ENCODE measurements at places on chromosomes 6 and 20.

DNA sequence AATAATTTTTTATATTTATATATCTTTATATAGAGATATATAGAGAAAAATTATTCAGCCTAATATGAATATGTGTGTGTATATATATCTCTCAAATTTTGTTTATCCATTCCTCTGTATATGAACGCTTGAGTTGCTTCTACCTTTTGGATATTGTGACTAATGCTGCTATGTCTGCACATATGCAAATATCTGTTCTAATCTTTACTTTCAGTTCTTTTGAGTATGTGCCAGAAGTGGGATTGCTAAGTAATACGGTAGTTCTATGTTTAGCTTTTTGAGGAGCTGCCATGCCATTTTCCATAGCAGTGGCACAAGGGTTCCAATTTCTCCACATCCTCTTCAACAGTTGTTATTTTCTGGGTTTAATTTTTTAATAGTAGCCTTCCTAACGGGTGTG, 72.8 kb upstream of the CEP85L start:
- no peak for DNase-seq

- no peak for DNase-seq
Measured at GRCh38 chr6:3793545-3793944, 42.0 kb upstream of the PXDC1 start.

- DNase-seq: peak; percentile 82
Measured at GRCh38 chr20:54199721-54200176, 8.1 kb upstream of the PFDN4 start.

DNA sequence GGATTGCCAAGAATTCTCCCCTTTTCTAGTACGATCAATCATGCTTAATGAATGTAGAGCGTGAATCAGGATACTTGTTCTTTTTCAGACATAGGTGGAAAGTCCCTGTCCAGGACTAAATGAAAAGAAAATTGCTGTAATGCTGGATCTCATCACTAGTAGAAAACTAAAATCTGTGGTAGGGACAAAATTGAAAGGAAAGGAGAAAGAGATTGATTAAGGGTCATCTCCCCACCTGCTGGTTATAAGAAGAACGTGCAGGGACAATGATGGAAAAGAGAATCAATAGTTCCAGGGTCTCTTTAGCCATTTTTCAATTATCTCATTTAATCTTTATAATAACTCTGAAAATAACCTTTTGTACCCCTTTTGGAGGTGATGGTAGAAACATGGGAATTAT, 18.7 kb upstream of the HLA-DRB1 start:
- no peak for DNase-seq

DNA sequence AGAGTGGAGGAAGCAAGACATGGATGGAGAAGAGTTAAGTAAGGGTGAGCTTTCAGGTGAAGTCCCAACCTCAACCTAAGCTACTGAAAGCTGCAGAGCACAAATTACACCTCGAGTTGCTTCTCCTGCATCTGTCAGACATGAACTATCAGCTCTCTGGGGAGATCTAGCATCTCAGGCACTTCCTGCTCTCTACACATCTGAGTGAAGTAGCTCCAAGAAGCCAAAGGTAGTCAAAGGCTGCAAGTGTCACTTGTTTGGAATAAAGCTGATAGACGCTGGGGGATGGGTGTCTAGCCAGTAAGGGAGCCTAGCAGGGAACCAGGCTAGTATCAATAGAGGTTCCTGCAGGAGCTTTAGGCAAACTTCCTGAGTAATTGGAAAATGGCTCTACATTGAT, 228.0 kb downstream of the PLCB1 start:
- no peak for DNase-seq

DNA sequence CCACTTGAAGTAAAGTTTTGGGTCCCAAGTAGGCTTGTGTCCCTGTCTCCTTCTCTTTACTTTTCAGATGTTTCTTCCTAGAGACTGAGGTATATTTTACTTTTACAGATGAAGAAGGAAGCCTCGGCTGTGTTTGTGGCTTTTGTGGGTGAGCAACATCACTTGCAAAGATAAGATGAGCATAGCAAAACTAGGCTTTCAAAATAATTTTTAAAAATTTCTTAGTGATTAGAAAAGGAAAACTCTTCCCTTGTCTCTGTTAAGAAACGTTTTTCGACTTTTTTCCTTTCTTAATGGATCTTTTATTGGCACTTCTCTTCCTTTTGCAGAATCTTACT, 7.6 kb downstream of the PTPN1 start:
- DNase-seq: no peak

DNA sequence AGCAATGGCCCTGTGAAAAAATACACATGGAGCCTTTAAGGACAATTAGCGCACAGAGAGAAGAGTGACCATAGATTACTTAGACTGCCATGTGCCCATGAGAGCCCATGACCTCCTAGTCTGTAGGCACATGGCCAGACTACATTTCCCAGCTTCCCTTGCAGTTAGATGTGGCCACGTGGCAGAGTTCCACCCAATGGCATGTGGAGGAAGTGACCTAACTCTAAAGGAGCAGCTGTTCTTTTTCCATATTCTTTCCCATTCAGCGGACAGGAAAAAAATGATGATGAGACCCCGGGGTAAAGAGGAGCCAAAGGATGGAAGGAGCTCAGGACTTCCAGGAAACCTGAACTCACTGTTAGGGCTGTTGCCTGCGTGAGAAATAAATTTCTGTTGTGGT, 116.6 kb downstream of the CBLN4 start:
- DNase-seq: no peak

DNA sequence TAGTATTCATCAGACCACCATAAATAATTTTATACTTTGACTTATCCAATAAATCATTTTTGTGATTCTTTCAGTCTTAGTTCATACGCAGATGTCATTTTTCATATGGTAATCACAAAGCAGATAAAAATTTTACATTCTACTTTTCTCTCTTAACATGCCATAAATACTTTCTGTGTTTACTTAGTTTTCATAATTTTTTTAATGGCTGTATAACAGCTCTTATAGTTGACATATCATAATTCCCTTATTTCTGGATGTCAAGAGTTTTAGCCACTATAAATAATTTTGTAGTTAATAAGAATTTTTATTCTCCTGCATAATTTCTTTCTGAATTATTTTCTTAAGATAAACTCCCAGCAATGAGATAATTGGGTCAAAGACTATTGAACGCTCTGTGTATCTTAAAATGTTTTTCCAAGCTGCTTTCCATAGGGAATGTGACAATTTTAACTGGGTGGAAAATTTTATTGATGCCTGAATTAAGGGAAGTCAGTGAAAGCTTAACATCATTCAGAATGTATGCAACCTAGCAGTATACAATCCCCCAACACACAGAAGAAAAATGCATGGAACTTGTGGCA, 702.7 kb downstream of the EPM2A start:
- DNase-seq: no peak

GRCh38 chr20:49291200-49291599, 13.3 kb upstream of the ZNFX1 start:
- no peak for DNase-seq

GRCh38 chr20:49372095-49372734, 94.4 kb upstream of the ZNFX1 start:
- no peak for DNase-seq

- no peak for DNase-seq
Measured at GRCh38 chr20:35490736-35491181, 35.4 kb downstream of the CEP250 start.

GRCh38 chr6:113978084-113978675, 7.2 kb upstream of the HDAC2 start:
- no peak for DNase-seq

DNA sequence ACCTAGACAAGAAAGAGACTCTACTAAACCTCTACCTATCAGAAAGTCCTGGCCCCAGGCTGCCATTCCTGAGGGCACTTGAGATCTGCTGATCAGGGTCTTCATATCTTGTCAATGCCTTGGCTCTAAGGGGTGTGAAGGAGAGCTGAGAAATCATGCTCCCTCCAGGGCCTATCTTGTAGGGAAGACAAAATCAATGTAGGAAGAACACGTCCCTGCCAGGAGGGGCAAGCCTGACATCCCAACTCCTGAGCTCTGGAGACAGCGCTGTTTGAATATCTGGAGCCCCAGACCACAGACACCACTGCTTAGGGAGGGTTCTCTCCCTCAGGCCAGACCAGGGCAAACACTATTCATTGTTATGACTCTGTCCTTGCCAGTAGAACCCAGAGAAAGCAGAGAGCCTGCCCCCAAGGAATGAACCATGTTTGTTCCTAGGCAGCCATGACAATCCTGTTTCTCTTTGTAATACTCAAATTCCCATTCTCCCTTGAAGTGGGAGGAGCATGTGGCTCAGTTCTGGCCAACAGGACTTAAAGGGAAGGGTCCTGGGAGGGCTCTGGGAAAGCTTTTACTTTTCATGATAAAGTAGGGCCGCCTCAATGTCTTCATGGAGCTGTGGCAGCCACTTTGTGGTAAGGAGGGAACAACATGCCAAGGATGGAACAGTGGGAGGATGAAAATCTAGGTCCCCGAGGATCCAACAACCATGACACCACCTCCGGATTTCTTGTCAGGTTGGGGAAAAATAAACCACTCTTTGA, 1.8 kb upstream of the FASTKD5 start:
- DNase-seq: no peak

GRCh38 chr6:30700340-30700739, 9.6 kb upstream of the NRM start:
- no peak for DNase-seq

DNA sequence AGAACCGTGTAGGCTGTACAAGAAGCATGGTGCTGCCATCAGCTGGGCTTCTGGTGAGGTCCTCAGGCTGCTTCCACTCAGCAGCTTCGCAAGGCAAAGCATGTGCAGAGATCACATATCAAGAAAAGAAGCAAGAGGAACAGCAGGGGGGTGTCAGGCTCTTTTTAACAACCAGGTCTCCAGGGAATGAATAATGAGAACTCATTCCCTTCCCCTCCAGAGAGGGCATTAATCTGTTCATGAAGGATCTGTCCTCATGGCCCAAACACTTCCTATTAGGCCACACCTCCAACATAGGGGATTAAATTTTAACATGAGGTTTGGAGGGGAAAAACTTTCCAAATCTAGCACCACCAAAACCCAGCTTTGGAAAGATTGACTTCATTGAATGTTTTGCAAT, 20.0 kb downstream of the GINM1 start:
- DNase-seq: no peak

DNA sequence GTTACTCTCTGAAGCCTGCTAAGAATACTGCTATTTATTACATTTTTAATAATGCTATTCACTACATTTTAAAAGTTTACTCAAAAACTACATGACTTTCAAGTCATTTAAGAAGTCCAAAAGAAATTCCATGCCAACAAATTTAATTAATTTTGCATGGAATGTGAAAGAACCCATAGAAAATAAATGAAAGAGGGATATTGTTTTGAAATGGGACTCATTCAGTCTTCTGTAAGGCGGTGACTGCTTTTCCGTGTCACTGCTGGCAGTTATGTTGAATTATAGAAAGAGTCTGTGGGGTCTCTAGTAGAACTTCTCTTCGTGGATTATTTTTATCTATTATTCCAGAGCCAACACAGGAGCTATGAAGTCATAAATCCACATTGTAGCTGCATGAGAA, 211.2 kb downstream of the LAMA2 start:
- DNase-seq: no peak

GRCh38 chr6:155313602-155314091, 637 bp downstream of the TFB1M start:
- no peak for DNase-seq

- DNase-seq: no peak
Measured at GRCh38 chr6:150212778-150213177, 69.9 kb downstream of the PPP1R14C start.

GRCh38 chr20:49999329-49999728, 16.5 kb downstream of the SNAI1 start:
- no peak for DNase-seq

DNA sequence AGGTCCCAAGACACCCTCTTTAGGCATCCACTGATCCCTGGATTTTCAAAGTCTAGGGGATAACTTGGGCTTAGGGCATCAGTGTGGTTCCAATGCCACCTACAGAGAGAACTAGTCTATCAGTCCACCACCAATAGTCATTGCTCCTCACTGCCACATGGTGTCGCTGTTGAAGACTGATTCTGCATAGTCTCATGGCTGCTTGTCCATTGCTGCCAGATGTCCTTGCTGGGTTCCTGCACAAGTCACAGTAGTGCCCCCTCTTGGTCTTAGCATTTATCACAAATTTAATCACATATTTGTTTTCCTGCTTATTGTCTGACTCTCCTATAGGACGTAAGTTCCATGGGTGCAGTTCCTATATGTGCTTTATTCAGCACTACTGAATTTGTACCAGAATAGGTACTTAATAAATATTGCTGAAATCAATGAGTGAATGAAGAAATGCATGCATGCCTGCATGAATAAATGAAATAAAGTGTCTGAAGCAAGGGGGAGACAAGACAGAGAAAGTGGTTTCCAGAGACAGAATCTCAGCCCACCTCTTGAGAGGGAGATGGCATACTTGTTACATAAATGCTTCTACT, 45.9 kb upstream of the RALY start:
- no peak for DNase-seq

GRCh38 chr6:124917769-124918168, 44.5 kb upstream of the RNF217 start:
- no peak for DNase-seq

DNA sequence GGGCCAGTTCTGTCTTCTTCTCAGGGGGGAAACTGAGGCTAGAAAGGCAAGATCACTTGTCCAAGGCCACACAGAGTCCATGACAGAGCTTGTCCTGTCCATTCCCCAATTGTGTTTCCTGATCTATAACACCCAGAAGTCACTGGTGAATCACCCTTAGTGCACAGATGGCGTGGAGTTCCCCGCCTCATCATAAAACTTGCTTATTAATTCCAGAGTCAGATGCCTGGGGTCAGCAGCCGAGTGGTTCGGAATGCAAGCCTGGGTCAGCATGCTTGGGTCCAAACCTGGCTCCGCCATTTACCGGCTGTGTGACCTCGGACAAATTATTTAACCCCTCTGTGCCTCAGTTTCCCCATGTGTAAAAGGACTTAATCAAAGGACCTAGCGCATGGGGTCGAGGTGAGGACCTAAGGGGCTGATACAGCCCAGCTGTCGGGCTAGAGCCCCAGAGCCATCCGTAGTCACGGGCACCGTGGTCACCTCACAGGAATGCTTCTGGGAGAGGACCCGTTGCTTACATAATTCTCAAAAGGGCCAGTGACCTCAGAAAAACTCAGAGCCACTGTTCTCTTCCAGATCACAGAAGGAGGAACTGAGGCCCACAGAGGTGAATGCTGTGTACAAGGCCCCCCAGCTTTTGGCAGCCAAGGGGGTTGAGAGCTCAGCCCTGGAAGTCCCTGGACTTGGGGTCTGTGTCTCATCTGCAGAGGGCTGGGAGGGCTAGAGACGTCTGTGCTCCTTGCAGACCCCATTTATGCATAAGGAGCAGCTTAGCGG, 1.4 kb upstream of the ZBP1 start:
- DNase-seq: no peak

DNA sequence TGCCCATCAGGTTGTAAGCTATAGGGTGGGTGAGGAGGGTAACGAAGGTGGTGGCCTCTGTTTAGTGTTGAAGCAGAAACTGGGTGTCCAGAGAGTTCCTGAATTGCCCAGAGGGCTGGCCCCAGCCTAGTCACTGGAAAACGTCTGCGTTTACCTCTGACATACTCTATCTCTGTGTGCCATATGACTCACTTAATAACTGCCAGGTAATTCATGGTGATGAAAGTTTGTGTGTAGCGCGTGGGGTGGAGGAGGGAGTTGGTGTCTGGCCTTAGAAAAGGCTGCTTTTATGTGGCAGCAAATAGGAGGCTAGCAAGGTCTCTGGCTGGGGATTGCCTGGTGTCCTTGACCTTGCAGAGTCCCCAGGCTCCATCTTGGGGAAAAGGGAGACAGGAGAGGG, 47.3 kb downstream of the SLC35D3 start:
- DNase-seq: no peak

- no peak for DNase-seq
Measured at GRCh38 chr6:134678436-134678889, 271.4 kb downstream of the ALDH8A1 start.
